Kidney glomerular epithelial cell (primary cell): ENCODE measurements at places on chromosomes 1 and 21.
A peak's percentile ranks its signal among the peaks of the same experiment; 100 is the strongest.

- no peak for DNase-seq
Observed at GRCh38 chr1:97893844-97894243, 27.0 kb downstream of the DPYD start.

DNA sequence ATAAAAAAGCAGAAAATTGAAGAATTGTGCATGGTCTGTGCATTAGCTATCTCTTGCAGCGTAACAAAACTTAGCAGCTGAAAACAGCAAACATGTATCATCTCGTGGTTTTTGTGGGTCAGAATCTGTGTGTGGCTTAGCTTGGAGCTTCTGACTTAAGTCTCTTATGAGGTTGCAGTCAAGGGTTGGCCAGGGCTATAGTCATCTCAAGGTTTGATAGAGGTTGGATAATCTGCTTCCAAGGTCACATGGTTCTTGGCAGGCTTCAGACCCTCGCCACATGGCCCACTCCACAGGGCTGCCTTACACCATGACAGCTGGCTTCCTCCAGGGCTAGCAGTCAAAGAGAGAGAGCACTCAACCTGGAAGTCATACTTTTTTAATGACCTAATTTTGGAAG, 35.9 kb downstream of the CNST start:
- DNase-seq: no peak

DNA sequence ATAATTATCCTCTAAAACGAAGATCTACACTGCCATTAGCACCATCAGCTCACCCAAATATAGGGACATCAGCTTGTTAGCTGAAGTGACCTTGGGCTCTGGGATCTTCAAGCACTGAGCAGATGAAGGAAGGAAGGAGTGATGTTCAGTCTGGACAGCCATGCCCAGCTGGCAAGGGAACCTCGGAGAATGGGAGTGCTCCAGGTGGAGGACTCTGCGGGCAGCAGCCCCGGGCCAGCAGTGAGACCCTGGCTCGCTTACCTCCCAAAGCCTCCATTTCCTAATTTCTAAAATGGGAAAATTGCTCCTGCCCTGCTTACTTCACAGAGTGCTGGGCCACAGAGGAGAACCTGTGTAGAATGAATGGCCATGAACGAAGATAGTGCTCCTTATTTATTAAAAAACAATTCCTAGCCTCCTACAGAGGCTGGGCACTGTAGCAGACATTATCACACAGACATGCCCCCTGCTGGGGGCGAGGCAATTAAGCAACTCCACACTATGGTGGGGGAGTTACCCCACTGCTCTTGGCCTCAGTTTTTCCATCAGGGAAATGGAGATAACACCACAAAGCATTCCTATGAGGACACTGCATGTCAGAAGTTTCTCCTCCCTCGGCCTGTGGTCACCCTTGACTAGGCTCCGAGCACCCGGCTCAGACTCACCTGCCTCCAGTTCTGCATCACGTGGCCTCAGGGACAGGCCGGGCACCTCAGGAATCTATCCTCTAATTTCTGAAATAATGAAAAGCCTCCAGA, 117.6 kb downstream of the KCNN3 start:
- DNase-seq: no peak

DNA sequence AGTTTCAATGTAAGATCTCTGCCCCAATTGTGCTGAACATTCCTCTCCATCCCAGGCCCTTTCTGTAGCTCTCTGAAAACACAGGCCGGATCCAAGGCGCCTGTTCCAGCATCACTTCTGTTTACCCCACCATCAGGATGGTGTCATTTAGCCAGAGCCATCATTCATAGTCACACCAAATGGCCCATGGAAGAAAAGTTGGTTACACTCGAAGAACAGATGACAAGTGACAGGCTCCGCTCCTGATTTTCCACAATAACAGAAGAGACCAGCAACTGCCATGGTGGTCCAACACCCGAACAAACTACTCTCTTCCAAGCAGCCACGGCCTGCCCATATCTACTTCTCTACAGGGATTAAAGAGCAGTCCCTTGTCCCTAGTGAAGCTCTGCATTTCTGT, 59.9 kb upstream of the PROX1 start:
- DNase-seq: no peak

GRCh38 chr21:45973475-45974072, 8.0 kb upstream of the COL6A1 start:
- DNase-seq: peak; percentile 45

- DNase-seq: peak; percentile 80
Observed at GRCh38 chr21:36097427-36098181, 27.8 kb downstream of the CBR1 start.
